ENCODE measurements at places on chromosomes 1 and 21. TPM values are rescaled to one million over a fixed set of nuclear protein-coding genes. Genes with fewer than 3 reads are reported as not detected.

Gene TMEM82
- total RNA-seq, result not detected

Gene SPRR2B
- not detected for total RNA-seq

Gene SLC30A10
- 3.6 TPM for total RNA-seq

Gene RXFP4
- 6.3 TPM for total RNA-seq

Gene CNR2
- under 0.01 TPM for total RNA-seq

Gene TTC24
- 3.1 TPM for total RNA-seq

Gene DEGS1
- total RNA-seq, result 113 TPM

Gene OR2W3
- total RNA-seq, result 5.5 TPM

Gene C1QA
- total RNA-seq, result 122 TPM

Gene BCL2L15
- total RNA-seq, result 3.6 TPM

Gene C1orf115
- total RNA-seq, result 3.4 TPM

Gene CENPF
- 16.9 TPM for total RNA-seq

Gene TFF2
- total RNA-seq, result not detected

Gene LRRC71
- total RNA-seq, result not detected

Gene CACNA1S
- 0.96 TPM for total RNA-seq

Gene VANGL2
- 1.9 TPM for total RNA-seq

Gene SLC35F3
- total RNA-seq, result 0.24 TPM

Gene FALEC
- total RNA-seq, result not detected

Gene CD160
- total RNA-seq, result 6.5 TPM

Gene IL19
- not detected for total RNA-seq

Gene METTL18
- 3.9 TPM for total RNA-seq

Gene MYOM3
- total RNA-seq, result 5.3 TPM

Gene GSTM5
- 12.0 TPM for total RNA-seq

Gene RABGAP1L
- total RNA-seq, result 40.9 TPM

Gene UBXN10
- total RNA-seq, result 0.48 TPM

Gene WNT2B
- 4.8 TPM for total RNA-seq

Gene CSMD2
- 10.1 TPM for total RNA-seq

Gene SPAG17
- total RNA-seq, result 4.1 TPM

Gene CYP4A22
- total RNA-seq, result not detected

Gene SLAMF1
- 0.24 TPM for total RNA-seq

Gene RNU1-3
- total RNA-seq, result under 0.01 TPM

Gene LCE1A
- not detected for total RNA-seq

Gene CXADR
- 26.7 TPM for total RNA-seq

Gene NUF2
- 0.96 TPM for total RNA-seq

Gene RGS8
- total RNA-seq, result 5.3 TPM

Gene MIXL1
- 1.4 TPM for total RNA-seq

Gene PLEKHN1
- 1.2 TPM for total RNA-seq

Gene CYYR1
- total RNA-seq, result 16.9 TPM
